Mesothelial cell of epicardium (in vitro differentiated cells): ENCODE measurements at places on chromosomes 5 and 9. TPM values are rescaled to one million over a fixed set of nuclear protein-coding genes. Genes with fewer than 3 reads are reported as not detected.

DNA sequence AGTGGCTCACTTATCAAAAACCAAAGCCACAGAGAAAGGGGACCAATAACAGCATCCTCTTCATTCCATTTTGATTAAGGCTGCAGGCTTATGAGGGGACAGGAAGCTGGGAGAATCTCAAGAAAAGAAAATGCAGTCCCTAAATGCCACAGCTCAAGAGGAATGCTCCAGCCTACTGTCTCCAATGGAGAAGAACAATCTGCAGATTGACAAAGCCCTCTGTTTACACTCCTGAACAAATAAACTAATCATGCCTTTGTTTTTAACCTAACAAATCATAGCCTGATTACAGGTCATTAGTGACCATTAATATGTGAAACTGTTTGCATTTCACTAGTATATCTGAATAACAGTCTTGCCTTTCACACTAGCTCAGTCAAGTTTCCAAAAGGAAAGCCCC, 26.5 kb downstream of the PPP2R2B start:
- DNase-seq: no peak

GRCh38 chr9:124857533-124858162, 4.1 kb downstream of the RPL35 start:
- no peak for DNase-seq

GRCh38 chr9:16551692-16552091, 318.8 kb downstream of the BNC2 start:
- DNase-seq: no peak

DNA sequence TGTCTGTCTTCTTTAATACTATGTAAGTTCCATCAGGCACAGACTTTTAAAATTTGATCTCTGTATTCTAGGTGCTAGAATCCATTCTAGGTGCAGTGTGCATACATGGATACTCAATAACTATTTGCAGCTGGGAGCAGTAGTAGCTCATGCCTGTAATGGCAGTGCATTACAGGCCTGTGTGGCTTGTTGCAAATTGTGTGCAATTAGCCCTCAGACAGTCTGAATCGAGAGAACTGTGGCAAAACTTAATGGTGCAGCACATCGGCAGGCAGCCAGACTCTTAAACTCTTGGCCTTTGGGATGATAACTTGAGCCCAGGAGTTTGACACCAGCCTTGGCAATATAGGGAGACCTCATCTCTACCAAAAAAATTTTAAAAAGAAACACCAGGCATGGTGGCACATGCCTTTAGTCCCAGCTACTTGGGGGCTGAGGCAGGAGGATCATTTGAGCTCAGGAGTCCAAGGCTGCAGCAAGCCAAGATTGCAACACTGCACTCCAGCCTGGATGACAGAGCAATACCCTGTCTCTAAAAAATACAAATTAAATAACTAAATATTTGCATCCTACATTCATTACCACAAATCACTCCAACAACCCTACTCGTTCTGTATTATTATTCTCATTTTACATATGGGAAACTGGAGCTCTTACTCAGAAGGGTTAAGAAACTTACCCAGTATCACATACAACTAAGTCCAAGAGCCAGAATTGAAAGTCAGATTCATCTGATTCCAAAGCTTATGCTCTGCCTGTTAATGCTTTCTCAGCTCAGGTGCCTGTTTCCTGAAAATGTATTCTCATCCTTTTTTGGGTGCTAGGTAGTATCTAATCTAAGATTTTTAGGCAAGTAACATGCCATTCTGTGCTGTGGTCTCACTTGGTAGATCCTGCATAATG, 30.1 kb downstream of the PRKACG start:
- no peak for DNase-seq

Gene BSPRY
- total RNA-seq: 3.4 to 4.3 TPM (median 4.3 TPM) in 3 replicates

Gene BTNL8
- not detected in 3 replicates for total RNA-seq

Gene TAS2R1
- not detected in 3 replicates for total RNA-seq

Gene FOXD1
- total RNA-seq: 0.09 TPM in 1 of 3 replicates, not detected in the others
